CMK (cell line): ENCODE measurements at places on chromosomes 7 and 10.

GRCh38 chr10:7035126-7035761 is 375.6 kb downstream of the SFMBT2 start:
- DNase-seq: peak; percentile 25

DNA sequence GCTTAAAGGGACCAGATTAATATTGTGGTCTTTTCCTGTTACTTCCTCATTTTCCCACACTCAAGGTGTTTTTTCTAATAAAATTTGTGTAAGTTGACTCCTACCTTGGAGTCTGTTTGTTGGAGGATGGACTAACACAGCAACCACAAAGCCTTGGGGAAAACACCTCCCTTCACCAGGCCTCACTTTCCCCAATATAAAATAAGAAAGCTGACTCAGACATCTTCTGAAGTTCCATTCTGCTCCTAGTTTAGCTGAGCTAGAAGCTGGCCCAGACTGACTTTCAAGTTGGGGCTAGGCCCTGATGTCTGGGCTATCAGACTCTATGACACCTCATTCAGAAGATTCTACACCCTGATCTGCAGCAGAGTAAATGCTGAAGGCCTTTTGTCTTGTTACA is 73.0 kb upstream of the ADRB1 start:
- no peak for DNase-seq

DNA sequence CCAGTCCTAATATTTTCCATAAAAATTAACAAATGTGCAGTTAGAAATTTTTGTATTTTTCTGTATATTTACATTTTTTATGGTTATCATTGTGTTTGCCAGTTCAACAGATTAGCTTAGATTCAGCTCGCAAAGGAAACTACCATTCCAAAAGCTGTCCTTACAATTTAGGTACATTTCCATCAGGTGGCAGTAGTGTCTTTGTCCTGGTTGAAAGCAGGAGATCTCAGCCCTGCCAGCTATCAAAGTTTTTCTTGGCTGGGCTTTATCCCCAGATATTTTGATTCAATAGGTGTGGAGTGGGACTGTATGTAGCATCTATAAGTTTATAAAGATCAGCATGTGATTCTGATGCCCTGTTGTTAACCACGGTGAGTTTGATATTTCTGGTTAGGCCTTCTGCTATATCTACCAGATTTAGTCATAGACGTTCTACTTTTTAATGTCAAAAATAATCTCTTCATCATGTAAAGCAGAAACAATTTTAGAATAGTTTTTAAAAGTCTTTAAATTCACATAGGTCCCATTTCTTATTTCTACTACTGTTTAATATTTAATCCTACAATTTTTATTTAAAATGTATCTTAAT is 15.5 kb upstream of the ICA1 start:
- DNase-seq: no peak

GRCh38 chr7:116957874-116958273 is 4.6 kb downstream of the ST7 start:
- DNase-seq: no peak

- DNase-seq: no peak
These were observed 428.4 kb upstream of the TEX47 start for GRCh38 chr7:89223900-89224395.

DNA sequence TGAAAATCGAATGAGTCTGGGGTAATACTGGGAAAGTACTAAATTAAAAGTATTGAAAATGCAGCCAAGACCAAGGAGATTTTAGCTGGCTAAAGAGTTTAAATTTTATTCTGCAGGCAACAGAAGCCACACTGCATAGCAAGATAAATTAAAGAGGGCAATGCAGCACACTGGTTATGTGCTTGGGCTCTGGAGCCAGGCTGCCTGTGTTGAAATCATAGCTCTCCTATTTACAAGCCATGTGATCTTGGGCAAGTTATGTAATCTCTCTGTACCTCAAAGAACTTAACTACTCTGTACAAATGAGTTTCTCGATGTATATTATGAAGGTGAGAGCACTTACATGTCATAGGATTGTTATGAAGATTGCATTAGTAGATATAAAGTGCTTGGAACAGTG is 9.9 kb downstream of the SLC25A13 start:
- DNase-seq: no peak

- no peak for DNase-seq
These were observed 695.6 kb downstream of the PARD3 start for GRCh38 chr10:34119456-34119855.

GRCh38 chr7:111690364-111691111 is 128.2 kb upstream of the IMMP2L start:
- no peak for DNase-seq

GRCh38 chr10:124522933-124523871 is 61.6 kb downstream of the LHPP start:
- no peak for DNase-seq

GRCh38 chr7:137668404-137668803 is 178.4 kb downstream of the DGKI start:
- DNase-seq: no peak

DNA sequence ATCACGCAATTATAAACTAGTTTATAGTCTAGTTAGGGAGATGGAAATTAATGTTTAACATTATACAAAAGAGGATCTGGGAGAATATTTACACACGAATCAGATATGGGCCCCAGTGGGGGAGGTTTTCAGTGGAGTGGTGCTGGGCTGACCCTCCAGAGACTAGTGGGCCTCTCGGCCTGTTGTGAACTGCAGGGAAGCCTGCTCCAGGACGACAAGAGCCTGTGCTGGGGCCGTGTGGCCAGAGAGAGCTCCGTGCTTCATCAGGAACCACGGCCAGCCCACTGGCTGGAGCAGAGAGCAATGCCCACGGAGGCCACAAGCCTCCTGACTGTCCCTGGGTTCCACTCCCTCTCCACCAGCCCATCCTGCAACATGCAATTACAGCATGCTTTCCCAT is 11.3 kb upstream of the ESYT2 start:
- DNase-seq: no peak

GRCh38 chr7:48305661-48306060 is 134.4 kb downstream of the ABCA13 start:
- no peak for DNase-seq

GRCh38 chr7:38411404-38411803 is 138.0 kb upstream of the TARP start:
- DNase-seq: no peak

DNA sequence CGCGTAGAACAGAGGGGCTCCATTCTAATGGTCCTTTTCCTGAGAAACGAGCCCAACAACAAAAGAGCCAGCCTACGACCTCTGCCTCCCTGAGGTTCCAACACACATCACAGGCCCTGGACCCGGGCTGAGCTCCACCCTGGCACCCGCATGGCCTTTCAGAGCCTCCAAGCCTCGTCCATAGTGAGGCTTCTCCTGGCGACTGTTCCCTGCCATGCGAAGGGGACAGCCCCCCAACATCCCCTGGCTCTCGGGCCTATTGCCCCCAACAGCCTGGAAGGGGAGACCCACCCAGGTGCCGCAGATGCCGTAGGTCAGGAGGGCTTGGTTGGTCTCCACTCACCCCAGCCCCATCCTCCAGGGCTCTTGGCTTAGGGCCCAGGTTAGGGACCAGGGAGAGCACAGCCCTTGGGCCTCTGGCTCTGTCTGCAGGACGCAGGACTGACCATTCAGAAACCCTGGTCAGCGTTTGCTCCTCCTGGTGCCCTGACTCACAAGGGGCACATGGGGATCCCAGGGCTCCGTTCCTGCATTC is 91.5 kb downstream of the TCERG1L start:
- DNase-seq: no peak

- no peak for DNase-seq
These were observed 153.0 kb upstream of the PRPS1L1 start for GRCh38 chr7:18180685-18181084.

DNA sequence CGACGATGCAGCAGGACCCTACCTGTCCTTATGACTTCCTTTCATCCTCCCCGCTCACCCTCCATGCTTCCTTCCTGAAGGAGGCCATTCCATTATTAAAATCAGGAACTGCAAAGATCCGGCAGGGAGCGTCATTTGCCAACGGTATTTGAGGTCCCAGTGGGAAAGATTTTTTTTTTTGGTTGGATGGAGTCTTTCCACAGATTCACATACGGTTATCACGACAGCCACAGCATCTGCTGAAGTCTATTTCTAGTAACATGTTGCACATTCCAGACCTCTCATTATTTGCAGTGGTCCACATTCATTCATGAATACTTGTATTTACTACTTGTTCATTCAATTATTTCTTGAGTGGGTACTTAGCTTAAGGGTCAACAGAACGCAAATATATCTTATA is 94.7 kb upstream of the LYZL2 start:
- DNase-seq: no peak

DNA sequence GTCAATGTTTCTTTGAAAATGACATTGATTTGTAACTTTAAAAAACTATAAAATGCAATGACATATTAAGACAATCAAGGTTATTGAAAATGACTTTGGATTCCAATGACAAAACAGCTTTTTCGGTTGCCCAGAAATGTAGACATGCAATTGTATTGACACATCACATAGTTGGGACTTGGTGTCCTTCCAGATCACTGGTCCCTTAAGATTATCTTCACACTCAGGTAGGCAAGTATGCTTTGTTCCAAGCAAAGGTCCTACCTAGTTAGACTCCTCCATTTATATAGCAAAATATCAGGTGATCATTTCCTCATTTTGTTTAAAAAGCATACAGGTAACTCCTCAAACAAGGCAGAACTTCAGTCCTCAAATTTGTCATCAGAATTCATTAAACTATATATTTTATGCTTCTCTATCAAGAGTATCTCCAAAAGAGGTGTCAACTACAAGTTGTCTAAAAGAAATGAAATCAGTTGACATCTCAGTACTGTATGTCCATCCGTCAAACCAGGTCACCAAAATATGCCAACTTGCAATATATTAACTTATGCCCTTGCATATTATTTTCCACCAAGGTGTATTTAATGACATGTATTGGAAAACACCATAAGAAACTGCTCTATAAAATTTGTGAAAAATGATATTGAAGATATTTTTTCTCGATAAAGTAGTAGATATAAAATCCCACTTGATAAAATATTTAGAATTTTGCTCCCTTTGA is 64.6 kb downstream of the TSPAN12 start:
- no peak for DNase-seq

- no peak for DNase-seq
These were observed 41.7 kb upstream of the WNT2 start for GRCh38 chr7:117364339-117365080.
